ENCODE measurements at places on chromosomes 1 and 21.

DNA sequence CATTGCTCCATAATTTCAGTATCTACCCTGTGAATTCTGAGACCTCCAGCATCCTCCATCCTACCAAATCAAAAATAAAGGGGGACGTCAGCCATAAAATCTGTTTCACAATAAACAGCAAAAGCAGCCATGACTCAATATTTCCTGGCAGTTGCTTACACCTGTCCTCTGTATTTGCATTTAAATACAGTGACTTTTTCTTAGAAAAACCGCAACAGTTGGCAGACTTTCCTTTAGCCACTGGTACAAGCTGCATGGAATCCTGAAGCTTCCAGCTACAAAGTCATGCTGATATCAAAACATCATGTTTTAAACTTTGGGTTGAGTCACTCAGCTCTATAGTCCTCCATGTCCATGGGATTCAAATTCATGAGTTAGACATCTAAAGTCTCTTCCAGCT, 278.0 kb upstream of the KAZN start:
- DNase-seq = no peak

GRCh38 chr1:191709215-191709614, 449.0 kb upstream of the RGS18 start:
- no peak for DNase-seq

- DNase-seq = no peak
Observed at GRCh38 chr1:158353303-158354075, at the start of gene CD1E. Gene CD1E, plus strand, starts transcription at chr1:158353894. Its CDS starts 95 bp downstream, at chr1:158353989.

DNA sequence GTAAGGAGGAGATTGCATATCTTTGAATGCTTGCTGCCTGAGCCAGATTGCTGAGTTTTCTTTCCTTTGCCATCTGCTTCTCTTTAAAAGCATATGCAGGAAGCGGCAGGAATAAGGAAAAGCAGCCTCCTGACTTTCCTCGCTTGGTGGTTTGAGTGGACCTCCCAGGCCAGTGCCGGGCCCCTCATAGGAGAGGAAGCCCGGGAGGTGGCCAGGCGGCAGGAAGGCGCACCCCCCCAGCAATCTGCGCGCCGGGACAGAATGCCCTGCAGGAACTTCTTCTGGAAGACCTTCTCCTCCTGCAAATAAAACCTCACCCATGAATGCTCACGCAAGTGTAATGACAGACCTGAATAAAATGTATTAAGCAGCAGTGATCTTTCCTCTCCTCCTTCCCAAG, 1.5 kb downstream of the CORT start:
- no peak for DNase-seq

DNA sequence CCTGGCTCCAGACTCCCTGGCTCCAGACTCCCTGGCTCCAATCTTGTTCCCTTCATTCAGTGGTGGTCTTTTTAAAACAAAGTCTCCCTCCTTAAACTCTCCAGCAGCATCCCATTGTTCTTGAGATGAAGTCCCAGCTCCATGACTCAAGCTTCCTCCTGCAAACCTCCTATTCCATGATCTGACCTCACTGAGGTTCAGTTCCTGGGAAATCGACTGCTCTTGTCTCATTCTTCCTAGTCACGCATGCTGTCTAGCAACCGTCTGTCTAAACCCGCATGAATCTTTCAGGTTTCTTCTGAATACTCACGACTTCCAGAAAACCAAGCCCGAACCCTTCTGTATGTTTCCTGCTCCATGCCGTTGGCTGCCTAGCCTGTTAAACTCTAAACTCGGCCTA, 91.9 kb downstream of the RAVER2 start:
- DNase-seq = no peak

- DNase-seq = no peak
Observed at GRCh38 chr1:240338837-240339236, 247.2 kb downstream of the FMN2 start.

- DNase-seq = peak; percentile 60
Observed at GRCh38 chr1:235423214-235423652, 56.0 kb downstream of the TBCE start.

GRCh38 chr1:41900603-41901444, 17.9 kb downstream of the HIVEP3 start:
- peak; percentile 39 for DNase-seq

DNA sequence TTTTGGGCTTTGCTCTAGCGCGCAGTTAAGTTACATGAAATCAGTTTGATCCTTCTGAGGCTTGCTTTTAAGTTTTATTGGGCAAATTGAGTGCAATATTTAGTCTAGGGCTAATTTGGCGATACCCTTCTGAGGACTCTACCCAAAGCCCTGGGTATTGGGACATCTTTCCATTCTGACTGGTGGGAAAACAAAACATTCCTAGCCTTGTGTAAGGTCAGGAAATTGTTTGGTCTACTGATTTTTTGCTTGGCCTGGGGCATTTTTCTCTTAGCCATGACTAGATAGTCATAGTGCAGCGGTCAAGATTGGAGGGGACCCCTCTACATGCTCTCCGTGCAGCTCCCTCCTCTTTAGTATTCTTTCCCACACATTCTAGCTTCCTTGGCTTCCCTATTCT, 189.6 kb upstream of the PTGFR start:
- no peak for DNase-seq

- DNase-seq = no peak
Observed at GRCh38 chr1:59136541-59137275, 160.2 kb upstream of the FGGY start.

DNA sequence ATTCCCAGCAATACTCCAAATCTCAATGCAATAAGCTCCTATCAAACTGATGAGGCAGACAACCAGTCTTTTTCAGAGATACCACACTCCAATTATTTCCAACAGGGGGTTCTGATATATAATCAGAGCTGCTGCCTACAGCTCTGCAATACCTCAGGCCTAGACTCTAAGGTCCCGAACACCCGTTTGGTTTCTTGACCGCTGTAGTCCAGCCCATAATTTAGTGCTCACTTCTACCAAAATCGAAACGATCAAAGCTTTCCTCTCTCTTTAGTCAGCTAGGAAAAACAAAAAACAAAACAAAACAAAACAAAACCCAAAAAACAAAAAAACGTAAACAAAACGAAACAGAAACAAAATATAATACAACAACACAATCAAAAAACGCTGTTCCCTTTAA, 453.0 kb downstream of the NEGR1 start:
- DNase-seq = no peak

- DNase-seq = no peak
Observed at GRCh38 chr1:93735722-93736121, 54.1 kb upstream of the BCAR3 start.

DNA sequence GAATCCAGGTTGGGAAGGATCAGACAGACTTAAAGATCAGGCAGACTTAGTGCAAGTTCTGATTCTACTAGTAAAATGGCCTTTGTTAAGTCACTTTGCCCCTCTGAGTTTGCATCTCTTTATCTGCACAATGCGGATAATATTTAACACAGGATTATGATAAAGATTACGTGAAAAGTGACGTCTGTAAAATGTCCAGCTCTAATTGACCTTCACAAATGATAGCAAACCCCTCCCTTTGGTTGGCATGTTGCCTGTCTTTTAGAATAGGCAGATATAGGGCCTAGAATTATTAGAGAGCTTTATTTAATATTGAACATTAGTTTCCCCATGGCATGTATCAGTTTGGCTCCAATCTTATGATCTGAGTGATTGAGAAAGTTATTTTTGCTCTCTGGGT, 55.4 kb downstream of the C1orf21 start:
- DNase-seq = no peak

DNA sequence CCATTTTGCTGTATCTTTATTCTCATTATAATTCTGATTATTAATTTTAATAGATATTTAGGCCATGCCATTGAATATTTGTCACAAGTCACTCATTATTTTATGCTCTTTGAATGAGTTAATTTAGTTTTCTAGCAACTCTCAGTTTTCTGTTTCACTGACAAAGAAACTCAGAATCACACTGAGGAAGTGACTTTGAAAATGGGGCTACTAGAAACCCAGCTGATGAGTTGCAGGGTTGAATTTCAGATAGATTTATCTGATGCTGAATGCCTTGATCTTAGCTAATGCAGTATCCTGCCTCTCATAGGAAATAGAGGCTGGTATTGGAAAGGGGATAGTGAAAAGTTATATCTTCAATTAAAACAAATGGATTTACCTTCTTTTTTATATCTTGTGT, 67.4 kb upstream of the PLA2G4A start:
- DNase-seq = no peak

DNA sequence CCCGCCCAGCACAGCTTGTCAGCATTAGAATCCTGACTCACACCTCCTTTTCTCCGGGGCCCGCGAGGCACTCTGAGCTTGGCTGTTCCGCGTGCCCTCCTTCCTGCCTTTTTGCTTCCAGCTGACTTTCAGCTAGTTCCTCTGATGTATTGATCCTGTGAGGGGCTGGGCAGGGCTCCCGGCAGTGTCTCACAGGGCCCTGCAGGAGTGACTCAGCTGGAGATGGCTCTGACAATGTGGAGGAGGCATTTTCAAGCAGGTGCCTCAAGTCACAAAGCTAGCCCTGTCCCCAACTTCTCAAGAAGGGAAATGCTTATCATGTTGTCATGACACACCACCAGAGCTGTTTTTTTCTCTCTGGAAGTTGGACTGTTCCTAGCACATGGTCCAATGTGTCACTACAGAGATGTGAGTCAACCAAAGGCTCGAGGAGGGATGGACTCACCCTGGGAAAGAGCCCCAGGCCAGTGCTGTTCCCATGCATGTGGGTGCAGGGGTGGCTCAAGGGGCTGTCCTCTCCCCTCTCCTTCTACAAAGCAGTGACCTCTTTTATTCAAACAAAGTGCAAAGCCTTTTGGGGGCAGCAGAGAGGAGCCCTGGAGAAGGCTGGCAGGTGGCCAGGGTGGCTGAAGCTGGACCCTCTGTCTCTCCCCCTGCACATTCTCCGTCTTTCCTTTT, 30.6 kb downstream of the SYT6 start:
- no peak for DNase-seq

- DNase-seq = no peak
Observed at GRCh38 chr21:27023186-27023585, 56.3 kb upstream of the ADAMTS5 start.

DNA sequence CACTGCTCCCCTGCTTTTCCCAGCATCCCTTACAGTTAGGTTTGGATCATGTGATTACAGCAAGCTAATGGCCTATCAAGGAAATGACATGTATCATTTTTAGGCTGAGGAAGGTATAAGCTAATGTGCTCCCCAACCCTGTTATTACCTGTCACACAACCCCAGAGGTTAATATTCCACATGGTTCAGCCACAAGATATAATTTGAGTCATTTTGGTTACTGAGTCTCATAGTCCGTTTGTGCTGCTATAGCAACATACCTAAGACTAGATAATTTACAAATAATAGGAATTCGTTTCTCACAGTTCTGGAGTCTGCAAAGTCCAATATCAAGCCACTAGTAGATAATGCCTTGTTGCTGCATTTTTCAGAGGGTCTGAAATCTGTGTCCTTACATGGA, 29.1 kb upstream of the SLC16A1 start:
- no peak for DNase-seq

- no peak for DNase-seq
Observed at GRCh38 chr1:22341791-22342605, 109.7 kb upstream of the ZBTB40 start.

DNA sequence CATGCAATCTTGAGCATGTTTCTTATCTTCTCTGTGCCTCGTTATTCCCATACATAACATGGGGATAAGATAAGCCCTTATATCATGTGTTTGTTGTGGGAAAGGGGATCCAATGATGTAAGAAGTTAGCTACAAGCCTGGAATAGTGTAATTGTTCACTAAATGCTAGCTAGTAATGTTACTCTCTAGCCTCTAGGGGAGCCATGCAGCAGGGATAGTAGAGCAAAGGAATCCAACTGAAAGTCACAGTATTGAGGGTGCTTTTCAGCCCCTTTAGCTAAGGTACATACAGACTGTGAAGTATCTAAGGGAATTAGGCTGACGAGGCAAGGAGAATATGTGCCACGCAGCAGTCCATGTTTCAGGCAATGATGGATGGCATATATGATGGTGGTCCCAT, 46.9 kb downstream of the IL23R start:
- DNase-seq = no peak

DNA sequence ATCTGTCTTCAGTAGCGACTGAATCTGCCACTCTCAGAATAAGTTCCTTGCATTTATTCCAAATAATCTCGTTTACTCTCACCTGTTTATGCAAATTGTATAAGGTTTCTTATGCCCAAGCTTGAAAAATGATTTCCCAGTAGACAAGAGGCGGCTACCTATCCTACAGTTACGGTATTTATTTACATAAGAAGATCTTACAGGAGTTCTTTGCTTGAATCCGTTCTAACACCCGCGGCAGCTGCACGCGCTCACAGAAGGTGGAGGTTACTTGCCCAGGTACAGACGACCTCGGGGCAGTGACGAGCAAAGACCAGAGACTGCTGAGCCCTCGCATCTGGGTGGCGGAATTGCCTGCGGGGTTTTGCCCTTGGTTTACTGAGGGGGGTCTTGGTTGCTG, 79.9 kb downstream of the SKI start:
- no peak for DNase-seq

GRCh38 chr1:150194381-150195031, 41.4 kb downstream of the ANP32E start:
- DNase-seq = no peak

GRCh38 chr1:110215621-110216515, 5.8 kb downstream of the KCNC4 start:
- no peak for DNase-seq

- no peak for DNase-seq
Observed at GRCh38 chr1:10459184-10459583, 9.4 kb downstream of the CORT start.

- no peak for DNase-seq
Observed at GRCh38 chr1:230916587-230917283, 48.4 kb upstream of the C1orf198 start.

GRCh38 chr1:75126611-75127101, 7.5 kb upstream of the LHX8 start:
- no peak for DNase-seq

DNA sequence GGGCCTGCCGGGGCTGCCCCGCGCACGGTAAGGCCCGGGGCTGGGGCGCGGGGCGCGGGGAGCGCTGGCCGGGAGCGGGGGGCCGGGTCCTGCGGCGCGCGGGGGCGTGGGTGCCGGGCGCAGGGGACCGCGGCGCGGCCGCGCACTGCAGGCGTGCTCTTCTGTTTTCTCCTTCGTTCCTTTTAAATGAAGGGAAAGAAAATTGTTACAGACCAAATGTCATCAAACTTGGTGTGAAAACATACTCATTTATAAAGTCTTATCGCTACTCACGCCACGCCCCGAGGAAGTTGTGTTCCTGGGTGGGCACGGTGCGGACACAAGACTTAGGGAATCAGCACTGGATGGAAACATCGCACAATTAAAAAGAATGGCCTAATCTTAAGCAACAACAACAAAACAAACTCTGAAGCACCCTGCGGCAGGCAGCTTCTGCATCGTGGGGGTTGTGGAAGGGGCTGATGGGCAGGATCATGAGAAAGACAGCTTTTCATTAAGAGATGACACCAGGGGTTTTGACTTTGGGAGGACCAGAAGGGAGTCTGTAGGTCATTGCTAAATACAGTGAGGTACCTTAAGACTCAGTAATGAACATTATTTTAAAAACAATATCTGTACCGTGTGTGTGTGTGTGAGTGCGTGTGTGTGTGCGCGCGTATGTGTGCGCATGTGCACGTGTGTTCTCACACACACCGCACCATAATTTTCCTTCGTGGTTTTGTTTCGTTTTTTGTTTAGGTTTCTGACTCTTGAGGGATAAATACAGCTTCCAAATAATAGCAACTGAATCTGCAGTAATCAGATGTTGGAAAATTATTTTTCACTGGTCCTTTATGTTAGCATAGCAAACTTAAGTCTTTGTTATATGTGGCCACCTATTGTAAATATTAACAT, 548 bp downstream of the B3GALT5 start:
- no peak for DNase-seq

GRCh38 chr1:85366391-85367170, 90.1 kb upstream of the BCL10 start:
- no peak for DNase-seq

- peak; percentile 64 for DNase-seq
Observed at GRCh38 chr21:33478935-33479678, 667 bp downstream of the TMEM50B start.

GRCh38 chr1:109198043-109198695, 15.5 kb upstream of the SARS1 start:
- DNase-seq = no peak
